ENCODE measurements at places on chromosomes 4 and X.

DNA sequence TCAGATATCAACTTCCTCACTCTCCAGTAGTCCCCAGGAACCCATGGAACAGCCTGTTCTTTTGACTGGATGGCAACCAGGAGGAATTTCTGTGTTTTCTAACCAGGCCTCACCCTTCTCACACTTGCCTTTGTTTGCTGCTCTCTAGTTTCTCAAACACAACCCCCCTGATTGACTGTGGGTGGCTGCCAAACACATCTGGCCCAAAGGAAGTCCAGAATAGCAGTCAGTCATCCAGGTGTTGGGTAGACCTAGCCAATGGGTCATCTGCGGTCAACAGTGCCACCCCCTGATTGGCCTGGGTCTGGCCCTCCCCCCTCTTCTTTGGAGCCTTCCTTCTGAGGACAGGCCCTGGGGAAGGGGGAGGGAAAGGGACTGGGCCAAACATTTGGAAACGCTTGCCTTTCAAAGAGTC is 53.7 kb downstream of the MSX1 start:
- no peak for DNase-seq

DNA sequence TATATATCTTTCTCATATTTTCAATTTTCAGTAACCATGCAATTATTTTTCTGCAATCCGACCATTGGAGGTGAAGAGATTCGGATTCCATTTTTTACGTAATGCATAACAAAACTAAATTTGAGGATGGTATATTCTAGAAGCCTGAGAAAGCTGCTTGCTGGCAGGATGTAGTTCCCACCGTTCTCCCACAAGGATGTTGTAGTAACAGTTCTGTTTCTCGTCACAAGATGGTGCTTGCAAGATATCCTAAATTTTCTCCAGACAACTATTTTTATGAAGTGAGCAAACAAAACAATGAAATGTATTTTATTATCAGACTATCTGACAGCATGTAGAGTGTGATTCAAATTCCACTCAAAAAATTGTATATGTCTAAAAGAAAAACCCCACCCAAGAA is 10.7 kb downstream of the PWWP3B start:
- no peak for DNase-seq

- no peak for DNase-seq
These were observed 63.5 kb upstream of the ARHGAP36 start for GRCh38 chrX:130994671-130995070.

GRCh38 chrX:107978707-107979307 is 3.4 kb downstream of the TEX13B start:
- DNase-seq, result no peak

DNA sequence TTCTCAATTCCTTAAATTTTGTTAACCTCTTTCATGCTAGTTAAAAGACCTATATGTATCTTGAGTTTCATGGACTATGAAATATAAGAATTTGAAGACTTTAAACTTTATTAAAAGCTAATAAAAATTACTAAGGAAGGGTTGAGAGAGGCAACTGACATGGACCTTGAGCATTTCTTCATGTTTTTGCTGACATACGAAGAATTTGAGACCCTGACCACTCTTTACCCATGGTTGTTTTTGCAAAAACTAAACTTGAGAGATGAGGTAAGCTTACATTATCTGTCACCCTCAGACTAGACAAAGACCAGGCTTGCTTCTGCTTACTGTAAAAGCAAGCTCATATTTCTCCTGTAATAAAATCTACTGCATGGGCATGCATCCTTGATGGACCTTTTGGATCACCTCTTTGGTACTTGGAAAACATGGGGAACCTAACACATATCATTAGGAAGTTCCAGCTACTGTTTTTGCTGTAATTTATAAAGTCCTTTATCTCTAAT is 338.2 kb upstream of the PABPC4L start:
- no peak for DNase-seq

- no peak for DNase-seq
These were observed 18.7 kb upstream of the CDKL5 start for GRCh38 chrX:18406531-18407266.

DNA sequence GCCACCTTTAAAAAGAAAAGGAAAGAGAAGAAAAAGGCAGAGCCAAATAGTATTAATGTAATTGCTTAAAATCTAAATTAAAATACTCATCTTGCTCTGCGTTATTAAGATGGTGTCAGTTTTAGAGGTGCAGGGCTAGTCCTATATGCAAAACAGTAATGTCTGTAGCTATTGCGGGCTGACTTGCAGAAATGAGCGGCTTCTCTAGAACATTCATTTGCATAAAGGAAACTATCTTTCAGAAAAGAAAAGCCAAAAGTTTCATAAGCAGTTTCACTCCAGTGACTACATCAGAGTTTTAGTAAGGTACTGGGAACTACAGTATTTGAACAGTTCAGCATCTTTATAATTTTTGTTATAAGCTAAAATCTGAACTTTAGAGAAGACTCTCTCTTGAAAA is 6.0 kb downstream of the SMAD1 start:
- no peak for DNase-seq

DNA sequence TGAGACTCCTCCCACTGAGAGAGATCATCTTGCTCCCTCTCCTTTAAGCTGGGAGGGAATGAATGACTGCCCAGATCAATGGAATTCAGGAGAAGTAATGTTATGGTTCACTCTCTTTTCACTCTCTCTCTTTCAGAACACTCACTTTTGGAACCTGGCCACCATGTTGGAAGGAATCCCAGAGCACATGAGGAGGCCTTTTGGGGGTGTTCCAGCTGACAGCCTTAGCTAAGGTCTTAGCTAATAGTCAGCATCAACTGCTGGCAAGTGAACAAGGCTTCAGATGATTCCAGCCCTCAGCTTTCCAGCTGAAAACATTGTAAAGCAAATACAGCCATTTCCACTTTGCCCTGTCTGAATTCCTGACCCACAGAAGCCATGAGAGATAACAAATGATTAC is 124.0 kb upstream of the CLNK start:
- DNase-seq, result no peak

DNA sequence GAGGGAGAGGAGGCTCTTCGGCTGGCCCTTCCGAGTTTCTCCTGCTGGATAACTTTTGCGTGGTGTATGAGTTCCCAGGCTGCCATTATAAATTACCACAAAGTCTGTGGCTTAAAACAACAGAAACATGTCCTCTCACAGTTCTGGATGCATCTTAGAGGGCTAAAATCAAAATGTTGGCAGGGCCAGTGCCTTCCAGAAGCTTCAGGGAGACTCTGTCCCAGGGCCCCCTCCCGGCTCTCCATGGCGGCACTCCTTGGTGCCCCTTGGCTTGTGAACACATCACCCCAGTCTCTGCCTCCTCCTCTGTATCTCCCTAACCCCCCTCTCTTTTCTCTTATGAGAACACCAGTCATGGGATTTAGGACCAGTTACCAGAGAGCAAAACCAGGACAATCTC is 23.3 kb upstream of the PPP2R2C start:
- no peak for DNase-seq

GRCh38 chrX:107979534-107979933 is 2.6 kb downstream of the TEX13B start:
- no peak for DNase-seq

DNA sequence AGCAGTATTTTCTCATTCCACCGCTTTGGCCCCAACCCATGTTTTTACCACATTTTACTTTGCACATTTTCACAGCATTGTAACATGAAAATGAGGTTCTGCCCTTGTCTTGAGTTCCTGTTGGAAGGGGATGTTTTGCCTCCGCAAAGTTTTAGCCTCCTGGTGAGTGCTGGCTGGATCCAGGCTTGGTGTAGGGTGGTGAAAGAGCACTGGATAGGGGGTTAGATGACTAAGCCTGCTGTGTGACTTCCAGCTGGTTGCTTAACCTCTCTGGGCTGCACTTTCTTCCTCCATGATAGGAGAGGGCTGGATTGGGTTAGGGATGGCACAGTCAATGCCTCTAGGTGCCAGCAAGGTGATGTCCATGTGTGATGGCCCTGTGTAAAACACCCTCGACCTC is 28.9 kb downstream of the CYTL1 start:
- no peak for DNase-seq

DNA sequence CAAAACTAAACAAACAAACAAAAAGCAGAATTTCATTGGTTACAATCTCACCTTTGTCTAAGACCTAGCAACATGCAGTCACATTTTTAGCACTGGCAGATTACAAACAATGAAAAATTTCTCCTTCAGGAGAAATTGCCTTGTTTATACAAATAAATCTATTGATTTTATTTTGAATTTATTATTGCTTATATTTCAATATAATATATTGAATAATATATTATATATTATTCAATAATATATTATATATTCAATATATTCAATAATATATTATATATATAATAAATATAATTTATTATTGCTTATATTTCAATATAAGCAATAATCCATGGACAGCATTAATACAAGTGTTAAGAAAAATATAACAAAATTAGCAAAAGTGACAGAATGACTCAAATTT is 131.7 kb downstream of the ADGRA3 start:
- no peak for DNase-seq

GRCh38 chr4:117096462-117096861 is 11.1 kb upstream of the TRAM1L1 start:
- DNase-seq, result no peak

DNA sequence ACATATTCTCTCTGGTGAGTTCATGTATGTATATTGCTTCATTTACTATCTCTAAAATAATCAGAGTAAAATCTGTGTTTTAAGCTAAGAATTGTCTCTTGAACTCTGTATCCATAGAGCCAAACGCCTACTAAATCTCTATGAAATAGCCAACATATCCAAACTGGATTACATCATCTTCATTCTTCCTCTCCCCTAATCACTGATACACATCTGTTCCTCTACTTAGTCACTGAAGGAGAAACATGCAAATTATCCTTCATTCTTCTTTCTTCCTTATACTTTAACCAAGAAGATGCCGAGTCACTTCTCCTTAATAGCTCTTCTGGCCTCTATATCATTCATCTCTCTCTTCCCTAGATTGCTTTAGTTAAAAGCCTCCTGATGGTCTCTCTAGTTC is 630.4 kb upstream of the FTHL17 start:
- no peak for DNase-seq

DNA sequence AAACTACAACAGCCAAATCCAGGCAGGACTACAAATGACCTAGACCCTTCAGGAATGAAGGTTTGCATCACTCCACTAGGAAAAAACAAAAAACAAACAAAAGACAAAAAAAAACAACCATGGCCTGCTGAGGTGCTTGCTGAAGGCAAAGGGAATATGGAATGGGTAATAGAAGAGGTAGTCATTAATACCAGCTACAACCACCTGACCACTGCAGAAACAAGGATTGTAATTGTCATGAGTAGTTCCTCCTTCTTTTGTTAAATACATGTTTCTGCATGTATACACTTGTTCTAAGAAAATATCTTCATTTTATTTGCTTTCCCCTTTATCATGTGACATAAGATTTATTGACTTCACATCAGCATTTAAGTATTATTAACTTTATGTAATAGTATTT is 409.8 kb upstream of the GRID2 start:
- DNase-seq, result no peak

- no peak for DNase-seq
These were observed 18.6 kb downstream of the STK32B start for GRCh38 chr4:5069901-5070300.

DNA sequence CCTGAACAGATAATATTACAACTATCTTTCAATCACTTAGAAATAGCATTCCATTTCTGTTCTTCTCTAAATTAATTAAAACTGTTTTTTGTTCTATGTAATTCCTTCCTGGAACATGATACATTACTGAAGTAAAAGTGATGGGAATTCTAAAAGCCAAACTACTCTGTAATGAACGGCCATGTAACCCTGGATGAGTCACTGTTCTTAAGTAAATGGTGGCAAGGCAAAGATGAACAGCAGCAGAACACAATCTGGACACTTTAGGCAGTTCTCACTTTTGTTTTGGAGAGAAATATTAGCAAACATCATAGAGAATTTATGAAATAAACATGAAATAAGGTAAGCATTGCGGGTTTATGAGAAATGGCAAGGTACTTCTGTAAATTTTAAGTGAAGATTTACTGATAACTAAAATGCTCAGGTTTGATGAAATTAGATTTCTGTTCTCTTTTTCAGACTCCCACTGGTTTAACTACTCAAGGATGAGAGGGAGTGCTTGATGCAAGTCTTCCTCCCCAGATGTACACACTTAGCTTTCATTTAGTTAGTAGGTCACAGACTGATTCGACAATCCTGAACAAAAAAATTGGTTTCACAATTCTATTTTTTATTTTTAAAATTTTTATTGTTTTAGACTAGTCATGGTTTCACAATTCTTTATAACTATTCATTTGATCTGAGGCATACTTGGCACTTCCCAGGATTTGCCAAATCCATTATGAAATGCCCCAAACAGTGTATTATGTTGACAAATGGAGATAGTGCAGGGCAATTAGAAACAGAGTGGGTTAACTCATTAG is 964 bp upstream of the GPR82 start:
- DNase-seq, result no peak

- no peak for DNase-seq
These were observed 388.5 kb upstream of the SPANXN4 start for GRCh38 chrX:142637206-142637605.

DNA sequence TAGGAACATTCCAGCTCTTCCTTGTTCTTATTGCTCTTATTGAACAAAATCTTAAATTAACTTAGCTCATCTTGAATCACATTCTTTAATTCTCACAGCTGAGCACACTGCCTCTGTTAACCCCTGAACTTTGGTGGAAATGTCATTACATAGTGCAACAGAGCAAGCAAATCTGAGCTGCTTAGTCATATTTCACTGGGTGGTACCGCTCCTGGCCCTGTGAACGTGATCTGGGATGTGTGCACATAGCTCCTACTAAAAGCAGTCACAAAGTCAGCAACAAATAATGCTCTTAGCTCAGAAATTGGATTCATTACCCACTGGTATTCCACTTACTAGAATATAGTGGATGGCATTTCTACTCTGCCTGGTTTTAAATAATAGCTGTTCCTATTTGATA is 27.9 kb downstream of the ARHGEF6 start:
- DNase-seq, result no peak

- no peak for DNase-seq
These were observed 5.5 kb downstream of the TMEM131L start for GRCh38 chr4:153471698-153472093.

GRCh38 chrX:111375747-111376146 is 36.2 kb downstream of the DCX start:
- DNase-seq, result no peak

DNA sequence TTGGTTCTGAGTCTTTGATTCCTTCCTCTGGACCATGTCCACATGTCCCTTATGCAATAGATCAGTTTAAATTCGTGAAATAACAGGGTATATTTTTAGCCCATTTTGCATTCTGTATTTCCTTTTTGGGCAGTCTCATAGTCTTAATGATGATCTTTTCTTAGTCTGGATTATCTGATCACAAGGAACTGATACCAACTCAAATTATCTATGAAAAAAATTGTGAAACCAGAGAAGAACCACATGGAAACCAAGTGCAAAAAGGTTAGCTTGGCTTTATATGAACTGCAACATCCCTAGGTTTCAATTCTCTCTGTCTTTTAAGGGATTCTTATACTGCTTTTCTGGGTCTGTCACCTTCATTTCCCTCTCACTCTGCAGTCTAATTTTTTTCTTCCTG is 608.6 kb upstream of the AADAT start:
- no peak for DNase-seq

GRCh38 chrX:17435476-17435875 is 60.5 kb downstream of the NHS start:
- DNase-seq, result no peak

GRCh38 chrX:110561034-110561433 is 202.4 kb downstream of the RTL9 start:
- DNase-seq, result no peak
